ENCODE measurements at places on chromosomes 7 and 10. TPM values are rescaled to one million over a fixed set of nuclear protein-coding genes. Genes with fewer than 3 reads are reported as not detected.

GRCh38 chr10:80524190-80524909, 13.4 kb upstream of the SH2D4B start:
- no peak for DNase-seq

DNA sequence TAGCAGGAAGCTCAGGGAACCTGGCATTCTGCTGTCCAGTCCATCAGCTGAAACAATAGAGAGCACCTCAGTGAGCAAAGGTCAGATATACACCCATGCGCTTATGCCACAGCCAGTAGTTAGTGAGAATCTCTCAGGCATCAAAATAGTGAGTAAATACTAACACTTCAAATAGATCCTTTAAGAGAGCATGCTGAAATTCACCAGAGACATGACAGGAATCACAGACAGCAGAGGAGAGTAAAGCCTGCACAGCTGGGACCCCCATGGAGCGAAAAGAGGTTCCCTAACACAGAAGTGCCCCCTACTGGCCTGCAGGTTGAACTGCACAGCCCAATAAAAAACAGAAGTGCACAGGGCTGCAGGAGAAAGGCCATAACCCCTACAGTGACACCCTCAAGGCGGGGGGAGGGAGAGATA, 57.6 kb upstream of the ANTXRL start:
- no peak for DNase-seq

GRCh38 chr10:100636848-100637553, 101.3 kb downstream of the HIF1AN start:
- DNase-seq = no peak

DNA sequence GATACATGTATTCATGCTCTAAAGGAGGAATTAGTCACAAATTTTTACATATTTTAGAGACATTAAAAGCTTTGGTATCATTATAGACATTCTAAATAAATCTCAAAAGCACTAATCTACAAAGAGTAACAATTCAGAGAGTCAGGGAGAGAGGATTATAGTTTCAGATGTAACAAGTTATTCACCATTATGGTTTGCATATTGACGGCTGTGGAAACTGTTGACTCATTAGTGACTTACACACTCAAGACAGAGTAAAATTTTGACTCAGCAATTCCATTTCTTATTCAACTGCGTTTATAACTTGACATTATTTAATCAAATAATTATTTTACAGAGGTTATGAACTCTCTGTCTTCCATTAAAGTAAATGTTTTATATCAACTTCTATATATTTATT, 95.4 kb upstream of the SEMA3C start:
- no peak for DNase-seq

- DNase-seq = no peak
Observed at GRCh38 chr10:16720812-16721211, 96.4 kb downstream of the RSU1 start.

DNA sequence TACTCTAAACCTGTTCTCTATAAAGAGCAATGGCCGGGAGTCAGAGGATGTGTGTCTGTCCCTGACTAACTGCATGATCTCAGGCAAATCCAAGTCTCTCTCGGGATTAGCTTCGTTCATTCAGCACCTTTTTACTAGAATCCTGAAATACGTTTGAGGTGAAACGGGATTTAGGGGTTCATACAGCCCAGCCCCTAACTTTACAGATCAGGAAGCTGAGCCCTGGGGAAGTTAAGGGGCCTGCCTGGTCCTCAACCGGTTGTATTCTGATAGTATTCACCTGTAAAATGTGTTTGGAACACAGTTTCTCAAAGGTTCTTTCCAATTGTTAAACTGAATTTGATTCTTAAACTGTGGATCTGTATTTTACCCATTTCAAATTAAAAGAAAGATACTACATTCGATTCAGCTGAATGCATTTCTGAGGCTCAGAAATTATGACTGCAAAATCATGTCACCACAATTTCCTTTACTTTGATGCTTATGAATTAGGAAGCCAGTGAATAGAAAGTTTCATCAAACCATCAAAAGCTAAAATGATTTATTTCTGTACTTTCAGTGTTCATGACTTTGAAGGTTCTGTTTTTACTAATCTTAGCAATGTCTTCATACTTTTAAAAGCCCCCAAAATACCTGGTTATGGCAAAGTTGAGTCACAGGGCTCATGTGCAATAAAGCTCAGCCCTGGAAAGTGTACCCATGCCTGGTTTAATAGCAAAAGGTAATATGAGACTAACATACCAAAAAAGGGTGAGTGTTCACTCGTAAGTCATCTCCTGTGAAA, 28.9 kb upstream of the EZH2 start:
- no peak for DNase-seq

DNA sequence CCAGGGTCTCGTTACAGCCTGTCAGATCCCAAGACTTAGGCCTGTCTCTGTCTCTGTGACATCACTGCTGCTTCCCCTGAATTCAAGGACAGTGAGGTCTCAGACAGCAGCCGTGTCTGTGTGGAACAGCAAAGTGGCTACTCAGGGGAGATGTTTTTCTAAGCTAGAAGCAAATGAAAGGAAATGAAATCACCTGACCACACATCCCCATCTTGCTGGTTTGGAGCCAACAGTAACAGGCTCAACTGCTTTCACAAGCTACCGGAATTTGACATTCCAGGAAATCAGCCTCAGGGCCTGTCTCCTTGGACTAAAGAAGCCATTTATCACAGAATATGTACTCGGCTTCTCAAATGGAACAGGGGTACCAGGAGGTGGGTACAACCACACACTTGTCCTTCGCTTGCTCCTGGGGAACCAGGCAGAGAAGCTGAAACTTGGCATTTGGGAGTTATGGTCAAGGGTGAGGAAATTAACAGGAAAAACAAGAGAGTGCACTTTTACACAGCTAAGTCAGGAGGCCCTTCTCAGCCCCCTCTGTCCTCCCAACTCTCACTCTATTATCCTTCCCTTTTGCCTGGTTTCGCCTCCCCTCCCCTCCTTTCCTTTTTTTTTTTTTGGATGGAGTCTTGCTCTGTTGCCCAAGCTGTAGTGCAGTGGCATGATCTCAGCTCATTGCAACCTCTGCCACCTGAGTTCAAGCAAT, 73.2 kb downstream of the SPDYE5 start:
- peak; percentile 32 for DNase-seq

DNA sequence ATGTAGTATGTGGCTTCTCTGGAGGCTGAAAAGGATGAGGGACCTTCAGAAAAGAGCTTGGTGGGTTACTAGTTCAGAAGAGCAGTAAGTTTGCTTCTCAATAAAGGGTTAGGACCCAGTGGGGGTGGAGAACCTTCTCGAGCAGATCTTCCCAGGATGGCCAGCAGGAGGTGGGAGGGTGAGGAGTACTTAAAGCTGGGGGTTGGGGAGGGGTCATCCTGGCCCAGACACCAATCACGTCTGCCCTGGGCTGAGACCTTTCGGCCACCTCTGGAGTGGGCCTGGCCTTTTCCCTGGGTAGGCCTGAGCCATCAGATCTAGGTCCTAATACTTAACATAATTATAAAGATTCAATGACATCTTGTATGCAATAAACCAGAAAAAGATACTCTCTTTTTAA, 149.0 kb upstream of the TCF7L2 start:
- no peak for DNase-seq

- DNase-seq = no peak
Observed at GRCh38 chr7:94481279-94481678, 28.3 kb upstream of the CASD1 start.

DNA sequence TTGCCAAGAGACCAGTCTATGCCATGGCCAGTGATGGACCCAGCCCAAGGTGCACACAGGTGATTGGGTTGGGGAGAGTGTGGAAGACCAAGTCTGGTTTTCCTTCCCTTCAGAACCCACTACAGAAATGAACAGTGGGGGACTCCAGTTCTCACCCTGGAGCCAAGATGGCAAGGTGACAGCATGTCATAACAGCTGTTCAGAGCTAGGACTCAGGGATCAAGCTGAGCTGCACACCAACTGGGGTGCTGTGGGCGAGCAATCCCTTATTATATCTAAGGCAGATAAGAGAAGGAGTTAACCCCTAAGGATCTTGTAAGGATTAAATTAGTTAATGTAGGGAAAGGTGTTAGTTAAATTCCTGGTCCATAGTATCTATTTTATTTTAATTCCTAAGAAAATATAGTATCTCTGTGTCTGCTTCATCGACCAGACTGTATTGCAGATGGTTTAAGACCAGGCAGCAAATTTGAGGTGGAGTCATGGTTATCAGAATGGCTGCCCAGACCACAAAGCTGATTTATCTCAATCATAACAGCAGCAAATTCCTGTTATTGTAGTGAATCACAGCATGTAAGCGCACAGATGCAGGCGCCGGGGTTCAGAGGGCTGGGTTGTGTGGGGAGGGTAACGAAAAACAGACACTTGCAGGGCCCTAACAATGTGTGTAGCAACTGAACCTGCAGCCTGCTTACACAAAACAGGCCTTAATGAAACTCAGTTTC, 208.7 kb upstream of the ZNF32 start:
- no peak for DNase-seq

- no peak for DNase-seq
Observed at GRCh38 chr7:139673230-139673629, 104.6 kb downstream of the HIPK2 start.

- no peak for DNase-seq
Observed at GRCh38 chr10:110788620-110789385, 82.9 kb upstream of the PDCD4 start.

- DNase-seq = no peak
Observed at GRCh38 chr7:27690649-27691048, 28.0 kb upstream of the HIBADH start.

GRCh38 chr10:96044736-96045135, 1.4 kb downstream of the CCNJ start:
- no peak for DNase-seq

DNA sequence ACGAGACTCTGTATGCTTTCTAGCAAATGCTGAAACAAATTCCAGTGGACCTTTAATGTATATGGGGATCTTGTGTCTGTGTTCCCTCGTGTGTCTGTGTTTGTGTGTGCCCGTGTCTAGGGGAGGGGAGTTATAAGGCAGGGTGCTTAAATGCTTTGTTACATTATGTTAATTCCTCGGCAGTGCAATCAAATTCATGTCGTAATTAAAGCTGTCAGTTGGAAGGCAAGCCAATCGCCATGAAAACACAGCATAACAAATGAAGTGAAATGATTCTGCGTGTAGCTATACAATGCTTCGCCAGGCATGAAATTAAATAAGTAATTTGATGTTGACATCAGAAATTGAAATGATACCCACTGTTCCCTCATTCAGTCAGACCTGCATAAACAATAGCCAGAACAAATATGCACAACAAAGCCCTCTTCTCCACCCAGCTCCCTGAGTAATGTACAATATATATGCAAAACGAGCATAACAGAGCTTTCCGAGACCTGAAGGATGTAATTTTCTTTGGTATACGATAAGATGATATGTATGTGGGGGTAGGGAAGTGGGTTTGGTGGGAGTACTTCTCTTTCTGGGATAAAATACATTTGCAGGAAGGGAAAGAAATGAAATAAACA, 534.1 kb downstream of the AUTS2 start:
- DNase-seq = no peak

DNA sequence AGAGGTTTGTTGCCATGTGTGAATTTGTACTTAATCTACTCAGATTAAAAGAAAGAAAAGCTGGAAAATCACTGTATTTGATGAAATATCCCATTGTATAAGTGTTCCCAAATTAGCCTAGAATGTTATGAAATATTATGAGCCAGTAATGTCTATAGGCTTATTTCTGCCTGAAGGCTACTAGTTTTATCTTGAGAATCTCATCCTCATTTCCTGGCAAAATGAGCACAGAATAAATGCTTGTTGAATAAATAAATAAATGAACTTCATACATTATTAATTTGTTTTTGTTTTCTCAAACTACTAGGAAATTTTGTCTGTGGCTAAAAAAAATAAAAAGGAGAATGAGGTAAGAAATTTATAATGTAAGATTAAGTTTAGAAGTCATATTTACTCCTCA, 25.5 kb downstream of the HELLS start:
- no peak for DNase-seq

- DNase-seq = no peak
Observed at GRCh38 chr10:73648975-73649829, 6.6 kb downstream of the SYNPO2L start.

GRCh38 chr10:111004016-111004415, 72.8 kb upstream of the ADRA2A start:
- no peak for DNase-seq

DNA sequence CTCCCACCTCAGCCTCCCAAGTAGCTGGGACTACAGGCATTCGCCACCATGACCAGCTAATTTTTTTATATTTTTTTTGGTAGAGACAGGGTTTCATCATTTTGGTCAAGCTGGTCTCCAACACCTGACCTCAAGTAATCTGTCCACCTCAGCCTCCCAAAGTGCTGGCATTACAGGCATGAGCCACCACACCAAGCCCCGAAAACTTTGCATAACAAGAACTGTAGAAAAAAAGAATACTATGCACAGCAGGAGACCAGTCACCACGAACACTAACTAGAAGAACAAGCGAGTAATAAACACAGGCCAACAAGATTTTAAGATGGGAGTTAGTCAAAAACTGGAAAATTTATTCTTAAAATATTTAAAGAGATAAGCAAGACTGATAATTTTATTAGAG, 447.0 kb downstream of the ETV1 start:
- no peak for DNase-seq

DNA sequence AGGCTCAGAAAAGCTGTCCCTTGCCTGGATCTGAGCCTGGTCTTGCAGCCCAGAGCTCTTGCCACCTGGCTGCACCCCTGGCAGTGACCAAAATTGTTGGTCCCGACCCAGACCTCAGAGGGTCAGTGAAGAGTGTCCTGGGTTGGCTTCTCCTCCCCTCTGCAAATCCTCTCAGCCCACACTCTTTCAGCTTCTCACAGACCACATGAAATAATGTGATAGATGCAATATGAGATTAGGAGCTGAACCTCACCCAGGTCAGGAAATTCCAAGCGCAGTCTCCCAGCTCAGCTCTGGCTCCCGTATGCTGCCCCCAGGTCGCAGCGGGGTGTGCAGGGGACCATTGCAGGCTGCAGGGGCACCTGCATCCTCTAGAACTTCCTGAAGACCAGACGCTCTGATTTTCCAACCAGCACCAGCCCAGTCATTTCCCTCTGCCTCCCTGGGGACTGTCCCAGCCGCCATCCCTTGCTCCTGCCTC, 19.6 kb upstream of the RET start:
- DNase-seq = no peak

SVIL gene
- 95.2 TPM for polyA plus RNA-seq

ANKMY2 gene
- polyA plus RNA-seq = 10.3 TPM

CHCHD1 gene
- 77.9 TPM for polyA plus RNA-seq

COBL gene
- 57.3 TPM for polyA plus RNA-seq

CLRN3 gene
- polyA plus RNA-seq = not detected

TSPAN33 gene
- polyA plus RNA-seq = 5.6 TPM

PRLHR gene
- not detected for polyA plus RNA-seq

SLC26A3 gene
- polyA plus RNA-seq = 0.10 TPM

TMEM229A gene
- not detected for polyA plus RNA-seq

SPDYE6 gene
- not detected for polyA plus RNA-seq

GRID2IP gene
- polyA plus RNA-seq = 0.01 TPM

LRRC18 gene
- not detected for polyA plus RNA-seq

RAB19 gene
- polyA plus RNA-seq = not detected

EPDR1 gene
- polyA plus RNA-seq = 15.7 TPM

Measured in heart left ventricle (tissue), 16 donors.